KBM-7 (cell line): ENCODE measurements at places on chromosomes 7 and 10.
A peak's percentile ranks its signal among the peaks of the same experiment; 100 is the strongest.

- peak; percentile 79 for DNase-seq
Observed at GRCh38 chr10:102231357-102232318, 5.5 kb downstream of the ELOVL3 start.

DNA sequence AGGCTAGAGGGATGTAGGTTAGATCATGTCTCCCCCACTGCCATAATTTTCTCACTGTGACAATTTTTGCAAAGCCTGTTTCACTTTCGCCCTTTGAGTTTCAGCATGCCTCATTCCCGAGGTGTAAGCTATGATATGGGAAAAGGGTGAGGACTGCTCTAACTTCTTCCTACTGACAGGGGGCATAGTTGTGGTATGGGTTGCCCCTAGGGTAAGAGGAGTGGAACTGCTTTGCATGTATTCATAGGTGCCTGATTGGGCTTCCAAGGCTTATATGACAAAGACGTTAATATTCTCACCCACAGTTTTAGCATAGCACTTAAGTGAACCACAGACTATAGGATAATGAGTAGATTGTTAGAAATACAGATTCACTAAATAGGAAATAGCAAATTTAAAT is 148.7 kb downstream of the BBS9 start:
- no peak for DNase-seq

DNA sequence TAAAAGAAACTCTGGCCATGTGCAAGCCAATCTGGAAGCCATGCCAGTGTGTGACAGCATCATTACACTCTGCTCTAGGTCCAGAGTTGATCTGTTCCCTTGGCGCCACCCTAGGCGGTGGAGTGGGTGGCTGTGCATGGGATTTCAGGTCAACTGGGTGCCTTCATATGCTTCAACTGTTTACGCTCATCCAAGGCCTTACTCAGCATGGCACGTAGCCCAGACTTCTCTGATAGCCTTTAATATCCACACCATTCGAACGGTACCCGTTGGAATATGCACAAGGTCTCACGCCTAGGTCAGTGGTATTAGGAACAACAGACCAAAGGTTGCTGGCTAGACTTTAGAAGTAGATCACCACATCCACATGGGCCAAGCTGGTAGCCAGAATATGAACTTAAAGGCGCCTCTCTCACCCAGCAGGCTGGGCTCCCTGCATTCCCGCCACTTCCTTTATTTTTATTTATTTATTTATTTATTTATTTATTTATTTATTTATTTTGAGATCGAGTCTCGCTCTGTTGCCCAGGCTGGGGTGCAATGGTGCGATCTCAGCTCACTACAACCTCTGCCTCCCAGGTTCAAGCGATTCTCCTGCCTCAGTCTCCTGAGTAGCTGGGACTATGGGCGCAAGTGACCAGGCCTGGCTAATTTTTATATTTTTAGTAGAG is 18.7 kb upstream of the ACHE start:
- no peak for DNase-seq

GRCh38 chr7:37645282-37646050 is 38.1 kb upstream of the GPR141 start:
- DNase-seq = peak; percentile 23

GRCh38 chr7:91651986-91652385 is 228.5 kb downstream of the MTERF1 start:
- no peak for DNase-seq

- DNase-seq = no peak
Observed at GRCh38 chr7:99232082-99232770, 24.3 kb upstream of the KPNA7 start.

GRCh38 chr7:11272352-11272751 is 298.7 kb downstream of the PHF14 start:
- DNase-seq = no peak

GRCh38 chr10:62749093-62749683 is 55.3 kb upstream of the ADO start:
- no peak for DNase-seq

DNA sequence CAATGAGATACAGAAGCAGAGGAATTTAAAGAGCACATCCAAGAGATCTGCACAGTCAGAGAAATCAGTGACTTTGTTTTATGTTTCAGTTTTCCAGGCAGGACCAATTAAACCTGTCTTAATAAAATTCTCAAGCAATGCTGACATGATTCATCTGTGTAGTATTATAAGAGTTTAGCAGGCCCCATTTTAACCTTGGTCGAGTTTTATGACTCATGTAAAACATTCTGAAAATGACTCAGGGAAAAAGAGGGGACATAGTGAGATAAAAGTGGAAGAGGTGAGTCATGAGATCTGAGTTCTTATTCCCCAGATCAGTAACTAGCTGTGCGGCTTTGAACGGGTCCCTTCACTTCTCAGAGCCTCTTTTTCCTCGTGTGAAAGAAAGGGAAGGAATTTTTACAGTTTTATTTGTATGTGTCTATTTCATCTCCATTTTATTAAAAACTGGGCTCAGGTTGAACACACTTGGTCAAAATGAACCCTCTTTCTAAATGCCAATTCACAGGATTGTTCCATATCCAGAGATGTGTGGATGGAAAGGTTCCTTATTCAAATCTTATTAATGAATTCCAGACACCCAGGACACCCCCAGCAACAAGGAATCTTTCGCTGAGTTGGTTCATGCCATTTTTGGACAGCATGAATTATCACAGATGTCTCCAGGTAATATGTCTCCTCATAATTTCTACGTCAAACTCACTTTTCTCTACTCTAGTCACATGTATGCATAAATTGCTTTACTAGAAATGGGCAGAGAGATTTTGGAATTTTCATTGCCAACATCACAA is 143.2 kb downstream of the JAZF1 start:
- DNase-seq = peak; percentile 21
